Fibroblast of upper back skin (primary cell): ENCODE measurements at places on chromosomes 16 and 17.
A peak's percentile ranks its signal among the peaks of the same experiment; 100 is the strongest.

DNA sequence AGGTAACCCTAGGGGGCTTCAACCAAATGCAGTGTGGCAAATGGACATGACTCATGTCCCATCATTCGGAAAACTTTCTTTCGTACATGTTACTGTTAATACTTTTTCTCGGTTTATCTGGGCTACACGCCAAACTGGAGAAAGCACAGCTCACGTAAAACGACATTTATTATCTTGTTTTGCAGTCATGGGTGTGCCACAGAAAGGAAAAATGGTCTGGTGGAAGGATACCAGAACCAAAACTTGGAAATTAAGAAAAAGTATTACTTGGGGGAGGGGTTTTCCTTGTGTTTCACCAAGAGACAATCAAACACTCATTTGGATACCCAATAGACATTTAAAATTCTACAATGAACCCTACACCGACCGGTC is 23.6 kb downstream of the ALOX15B start:
- peak; percentile 10 for DNase-seq

DNA sequence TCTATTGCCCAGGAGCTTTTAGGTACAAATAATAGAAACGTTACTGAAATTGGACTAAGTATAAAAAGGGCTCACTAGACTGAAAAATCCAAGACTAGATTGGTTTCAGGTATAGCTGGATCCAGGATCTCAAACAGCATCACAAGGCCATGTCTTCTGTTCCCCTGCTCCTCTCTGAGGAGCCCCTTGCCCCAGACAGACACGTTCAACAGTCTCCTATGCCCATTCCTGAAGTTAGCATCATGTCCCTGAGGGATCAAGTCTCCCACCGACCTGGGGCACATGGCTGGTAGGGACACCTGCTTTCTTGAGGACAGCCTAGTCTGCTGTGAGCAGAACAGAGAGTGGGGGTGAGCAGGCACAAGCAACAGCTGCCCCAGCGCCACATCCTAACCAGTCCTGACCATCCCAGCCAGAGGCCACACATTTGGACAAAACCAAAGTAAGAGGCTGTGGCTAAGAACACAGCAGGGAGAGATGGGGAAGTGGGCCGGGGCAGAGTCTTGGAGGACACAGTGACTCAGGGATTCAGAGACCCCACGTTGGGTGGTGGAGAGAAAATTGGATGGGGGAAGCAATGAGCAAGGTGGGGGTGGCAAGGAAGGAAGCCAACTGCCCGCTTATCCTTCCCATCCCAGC is 10.5 kb upstream of the MMP2 start:
- DNase-seq = no peak

GRCh38 chr17:5747964-5748363 is 163.7 kb upstream of the NLRP1 start:
- DNase-seq = no peak

DNA sequence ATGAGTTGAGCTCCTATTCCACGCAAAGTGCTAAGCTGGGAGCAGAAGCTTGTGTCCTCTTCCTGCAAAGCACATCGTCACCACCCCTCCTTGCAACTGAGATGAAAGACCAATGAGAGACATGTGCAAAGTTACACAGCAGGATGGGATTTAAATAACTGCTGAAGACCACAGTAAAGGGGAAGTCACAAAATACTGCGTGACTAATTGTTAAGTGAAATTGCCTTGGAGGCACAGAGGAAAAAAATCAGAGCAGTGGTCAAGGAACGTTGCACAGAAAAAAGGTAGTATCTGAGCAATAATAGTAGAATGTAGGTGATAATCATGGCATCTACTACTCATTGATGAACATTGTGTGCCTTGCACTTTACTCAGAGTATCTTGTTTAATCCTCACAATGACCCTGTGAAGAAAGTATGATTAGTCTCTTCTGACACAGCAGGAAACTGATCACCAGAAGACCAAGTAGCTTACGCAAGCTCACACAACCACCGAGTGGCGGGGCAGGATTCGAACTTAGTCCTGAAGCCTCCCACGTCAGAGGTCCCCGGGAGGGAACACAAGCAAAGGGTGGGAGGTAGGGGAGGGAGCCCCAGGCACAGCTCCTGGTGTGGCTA is 15.4 kb upstream of the MYO18A start:
- DNase-seq = peak; percentile 28

GRCh38 chr17:10119203-10120108 is 79.0 kb downstream of the GAS7 start:
- no peak for DNase-seq

DNA sequence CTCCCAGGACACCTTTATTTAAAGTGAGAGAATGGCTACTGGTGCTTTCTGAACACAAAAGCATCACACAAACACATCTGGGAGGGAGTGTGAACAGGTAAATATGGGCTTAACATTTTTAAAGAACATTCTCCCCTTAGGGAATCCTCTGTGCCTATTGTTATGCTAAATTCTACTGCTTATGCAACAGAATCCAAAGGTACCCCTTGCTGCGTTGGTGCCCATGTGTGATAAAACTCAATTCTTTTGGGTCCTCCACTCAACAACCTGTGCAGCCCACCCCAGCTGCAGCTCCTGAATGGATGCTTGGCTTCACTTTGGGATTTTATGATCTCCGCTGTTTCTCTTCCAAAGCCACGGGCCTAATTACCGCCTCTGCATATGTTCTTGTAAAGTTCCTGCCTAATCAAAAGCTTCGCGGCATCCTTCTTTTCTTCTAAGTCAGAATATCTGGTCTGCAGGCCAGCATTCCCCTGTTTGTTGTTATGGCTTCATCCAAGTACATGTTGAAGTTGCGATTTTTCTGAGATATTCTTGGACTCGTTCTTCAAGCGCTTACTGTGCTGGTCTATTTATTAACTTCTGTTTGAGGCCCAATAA is 23.9 kb downstream of the RHBDL3 start:
- no peak for DNase-seq

DNA sequence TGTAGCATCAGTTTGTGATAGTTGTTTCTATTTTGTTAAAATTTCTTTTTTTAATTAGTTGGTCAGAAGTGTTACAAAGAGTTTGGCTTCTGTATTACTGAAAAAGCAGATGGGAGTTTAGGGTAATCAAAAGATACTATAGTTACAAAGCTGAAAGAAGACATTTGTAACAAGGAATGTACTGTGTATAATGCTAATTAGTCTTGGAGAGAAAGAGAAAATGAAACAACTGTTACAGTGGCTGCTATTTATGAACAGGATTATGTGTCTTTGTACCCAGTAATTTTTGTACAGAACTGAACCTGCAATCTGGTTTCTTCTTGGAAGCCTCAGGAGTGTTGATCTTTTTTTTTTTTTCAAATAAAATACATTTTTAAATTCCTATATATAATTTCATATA is 14.3 kb downstream of the GDPD1 start:
- no peak for DNase-seq

DNA sequence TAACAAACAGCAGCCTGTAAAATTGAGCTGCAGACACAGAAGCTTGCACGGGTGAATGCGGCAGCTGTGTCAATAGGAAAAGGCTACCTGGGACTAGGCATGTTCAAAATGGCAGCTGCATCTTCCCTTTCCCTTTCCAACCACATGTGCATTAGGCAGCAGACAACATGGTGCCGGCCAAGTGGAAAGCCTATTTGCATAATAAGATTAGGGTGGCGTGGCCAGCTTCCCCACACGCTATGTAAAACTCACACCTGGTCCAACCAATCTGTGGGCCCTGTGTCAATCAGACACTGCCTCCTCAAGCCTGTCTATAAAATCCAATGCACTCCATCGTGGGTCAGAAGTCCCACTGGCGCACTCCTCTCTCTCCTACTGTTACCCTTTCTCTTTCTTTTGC is 61.0 kb upstream of the RBBP6 start:
- DNase-seq = no peak
